A549 treated with RU486 at 1 μM for 4 hours (cell line): ENCODE measurements at places on chromosomes 2 and 18. TPM values are rescaled to one million over a fixed set of nuclear protein-coding genes. Genes with fewer than 3 reads are reported as not detected.

The CDH2 gene
- 29.9 to 52.8 TPM (median 43.0 TPM) in 5 replicates for total RNA-seq

The SIX2 gene
- total RNA-seq = 0.08 to 0.36 TPM (median 0.19 TPM) in 5 replicates

The SLC4A3 gene
- 1.7 to 3.4 TPM (median 2.3 TPM) in 5 replicates for total RNA-seq

The NPPC gene
- total RNA-seq = 0.22 to 0.40 TPM (median 0.34 TPM) in 3 of 5 replicates, not detected in the others

The TMEFF2 gene
- 0.20 to 0.94 TPM (median 0.26 TPM) in 5 replicates for total RNA-seq

The TMEM237 gene
- total RNA-seq = 15.7 to 20.3 TPM (median 19.6 TPM) in 5 replicates

The LINC00305 gene
- not detected in 5 replicates for total RNA-seq

The DSG1 gene
- not detected in 5 replicates for total RNA-seq

The VWA3B gene
- 0.51 to 0.77 TPM (median 0.62 TPM) in 3 of 5 replicates, not detected in the others for total RNA-seq

The SERPINB11 gene
- total RNA-seq = 0.22 TPM in 1 of 5 replicates, not detected in the others

The RUFY4 gene
- total RNA-seq = not detected in 5 replicates

The PRSS56 gene
- 0.14 to 0.27 TPM (median 0.22 TPM) in 4 of 5 replicates, not detected in the other for total RNA-seq

The CCDC178 gene
- total RNA-seq = not detected in 5 replicates

The ARHGAP28 gene
- 0.05 to 0.48 TPM (median 0.08 TPM) in 3 of 5 replicates, not detected in the others for total RNA-seq

The ADAM23 gene
- 8.5 to 11.2 TPM (median 9.6 TPM) in 5 replicates for total RNA-seq

The SERPINB7 gene
- 1.8 to 2.7 TPM (median 2.3 TPM) in 5 replicates for total RNA-seq

The MAPK4 gene
- total RNA-seq = 0.08 to 0.16 TPM (median 0.13 TPM) in 4 of 5 replicates, not detected in the other

The ERBB4 gene
- total RNA-seq = not detected in 5 replicates

The LAMA1 gene
- 0.05 to 0.08 TPM (median 0.07 TPM) in 5 replicates for total RNA-seq

The KCNG2 gene
- total RNA-seq = not detected in 5 replicates

The BOK gene
- 22.0 to 37.5 TPM (median 29.3 TPM) in 5 replicates for total RNA-seq

The ST8SIA3 gene
- total RNA-seq = not detected in 5 replicates

The MAP3K20 gene
- total RNA-seq = 25.4 to 39.4 TPM (median 34.5 TPM) in 5 replicates

The HTR2B gene
- 0.06 to 0.11 TPM (median 0.06 TPM) in 3 of 5 replicates, not detected in the others for total RNA-seq

The GALNT14 gene
- 44.2 to 55.1 TPM (median 48.9 TPM) in 5 replicates for total RNA-seq

The RTP5 gene
- not detected in 5 replicates for total RNA-seq

The PEX13 gene
- 13.0 to 19.4 TPM (median 16.5 TPM) in 5 replicates for total RNA-seq

The ZNF396 gene
- total RNA-seq = 0.41 to 0.94 TPM (median 0.64 TPM) in 5 replicates

The MAP2 gene
- total RNA-seq = 0.40 to 0.80 TPM (median 0.44 TPM) in 5 replicates

The CNOT11 gene
- 38.6 to 51.0 TPM (median 42.2 TPM) in 5 replicates for total RNA-seq

The KLF7 gene
- total RNA-seq = 17.2 to 27.2 TPM (median 22.6 TPM) in 5 replicates

The DSC2 gene
- 0.93 to 1.8 TPM (median 1.3 TPM) in 5 replicates for total RNA-seq

The NIF3L1 gene
- total RNA-seq = 37.9 to 44.1 TPM (median 41.3 TPM) in 5 replicates

The DUSP2 gene
- 0.14 to 0.85 TPM (median 0.51 TPM) in 5 replicates for total RNA-seq

The ASPRV1 gene
- 0.17 to 0.29 TPM (median 0.23 TPM) in 5 replicates for total RNA-seq

The TMEM37 gene
- 1.5 to 2.7 TPM (median 2.2 TPM) in 5 replicates for total RNA-seq

The DNAJC5G gene
- not detected in 5 replicates for total RNA-seq

The CCDC74B gene
- total RNA-seq = 5.4 to 7.8 TPM (median 6.5 TPM) in 5 replicates

The NAT8 gene
- not detected in 5 replicates for total RNA-seq

The COL3A1 gene
- total RNA-seq = 0.11 to 0.22 TPM (median 0.16 TPM) in 5 replicates

The RND3 gene
- total RNA-seq = 56.1 to 75.4 TPM (median 67.3 TPM) in 5 replicates

The IRS1 gene
- 11.5 to 17.3 TPM (median 15.6 TPM) in 5 replicates for total RNA-seq
